Activated CD8-positive, alpha-beta memory T cell treated with anti-CD3 and anti-CD28 coated beads for 24 hours (primary cell): ENCODE measurements at places on chromosomes 6 and 20.
A peak's percentile ranks its signal among the peaks of the same experiment; 100 is the strongest.

- DNase-seq: no peak
Observed at GRCh38 chr6:129651291-129651691, 58.7 kb downstream of the ARHGAP18 start.

GRCh38 chr6:12873691-12874090 lies 157.1 kb downstream of the PHACTR1 start:
- no peak for DNase-seq

- no peak for DNase-seq
Observed at GRCh38 chr6:55088902-55089301, 85.4 kb upstream of the HCRTR2 start.

DNA sequence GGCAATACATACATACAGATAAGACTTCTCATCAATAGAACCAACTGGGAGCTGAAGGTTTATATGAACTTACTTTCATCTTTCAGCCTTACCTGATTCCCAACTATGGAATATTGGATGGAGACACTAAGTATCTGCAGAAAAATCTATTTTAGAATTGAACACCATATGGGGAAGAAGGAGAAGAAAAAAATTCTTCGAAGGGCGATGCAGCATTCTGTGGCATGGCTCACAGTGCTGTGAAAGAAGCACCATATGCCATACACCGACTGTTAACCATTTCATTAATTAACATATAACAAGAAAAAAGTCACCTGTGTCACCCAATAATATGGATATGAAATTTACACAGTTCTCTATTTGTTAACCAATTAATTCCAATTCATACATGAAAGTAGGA lies 1374.4 kb upstream of the MAP3K7 start:
- no peak for DNase-seq

DNA sequence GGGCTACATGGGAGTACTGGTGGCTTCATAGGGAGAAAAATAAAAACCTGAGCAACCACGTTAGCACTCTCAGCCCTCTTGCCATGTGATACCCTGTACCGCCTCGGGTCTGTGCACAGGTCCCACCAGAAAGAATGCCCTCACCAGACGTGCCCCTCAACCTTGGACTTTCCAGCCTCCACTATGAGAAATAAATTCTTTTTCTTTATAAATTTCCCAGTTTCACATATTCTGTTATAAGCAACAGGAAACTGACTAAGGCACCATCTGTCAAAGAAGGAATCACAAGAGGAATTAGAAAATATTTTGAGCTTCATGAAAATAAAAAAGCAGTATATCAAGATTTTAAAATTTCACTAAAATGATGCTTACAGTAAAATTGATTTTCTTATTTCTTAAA lies 168.4 kb upstream of the BMP5 start:
- no peak for DNase-seq

- DNase-seq: no peak
Observed at GRCh38 chr20:25000268-25000801, 7.8 kb upstream of the APMAP start.

- DNase-seq: no peak
Observed at GRCh38 chr6:122620902-122621301, 10.7 kb downstream of the PKIB start.

DNA sequence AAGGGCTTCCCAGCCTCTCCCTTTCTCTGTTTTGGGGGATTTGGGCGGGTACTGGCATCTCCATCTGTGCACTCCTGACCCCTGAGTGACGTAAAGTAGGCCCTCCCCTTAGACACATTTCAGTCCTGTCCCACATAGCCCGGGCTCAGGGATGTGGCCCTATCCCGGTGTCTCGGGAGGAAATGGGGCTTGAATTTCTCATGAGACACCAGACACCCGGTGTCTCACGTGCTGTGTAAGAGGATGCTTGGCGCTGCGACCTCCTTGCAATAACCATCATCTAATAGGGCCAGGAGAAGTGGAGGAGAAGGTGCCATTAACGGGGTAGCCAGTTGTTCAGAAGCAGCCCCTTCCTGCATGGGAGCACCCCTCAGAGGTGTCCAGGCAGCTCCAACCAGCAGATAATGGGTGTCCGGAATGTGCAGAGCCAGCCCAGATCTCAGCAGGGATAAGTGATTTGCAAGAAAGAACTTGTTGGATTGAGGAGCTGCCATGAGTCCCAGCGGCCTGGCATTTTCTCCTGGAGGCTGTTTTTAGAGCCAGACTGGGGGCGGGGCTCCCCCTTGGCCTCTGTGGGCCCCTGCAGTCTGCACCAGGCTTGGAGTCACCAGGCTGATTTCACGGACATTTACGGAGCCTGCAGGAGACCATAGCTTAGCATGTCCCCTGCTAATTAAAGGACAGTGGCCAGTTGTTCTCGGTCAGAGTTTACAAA lies 372.0 kb downstream of the PREX1 start:
- DNase-seq: no peak

DNA sequence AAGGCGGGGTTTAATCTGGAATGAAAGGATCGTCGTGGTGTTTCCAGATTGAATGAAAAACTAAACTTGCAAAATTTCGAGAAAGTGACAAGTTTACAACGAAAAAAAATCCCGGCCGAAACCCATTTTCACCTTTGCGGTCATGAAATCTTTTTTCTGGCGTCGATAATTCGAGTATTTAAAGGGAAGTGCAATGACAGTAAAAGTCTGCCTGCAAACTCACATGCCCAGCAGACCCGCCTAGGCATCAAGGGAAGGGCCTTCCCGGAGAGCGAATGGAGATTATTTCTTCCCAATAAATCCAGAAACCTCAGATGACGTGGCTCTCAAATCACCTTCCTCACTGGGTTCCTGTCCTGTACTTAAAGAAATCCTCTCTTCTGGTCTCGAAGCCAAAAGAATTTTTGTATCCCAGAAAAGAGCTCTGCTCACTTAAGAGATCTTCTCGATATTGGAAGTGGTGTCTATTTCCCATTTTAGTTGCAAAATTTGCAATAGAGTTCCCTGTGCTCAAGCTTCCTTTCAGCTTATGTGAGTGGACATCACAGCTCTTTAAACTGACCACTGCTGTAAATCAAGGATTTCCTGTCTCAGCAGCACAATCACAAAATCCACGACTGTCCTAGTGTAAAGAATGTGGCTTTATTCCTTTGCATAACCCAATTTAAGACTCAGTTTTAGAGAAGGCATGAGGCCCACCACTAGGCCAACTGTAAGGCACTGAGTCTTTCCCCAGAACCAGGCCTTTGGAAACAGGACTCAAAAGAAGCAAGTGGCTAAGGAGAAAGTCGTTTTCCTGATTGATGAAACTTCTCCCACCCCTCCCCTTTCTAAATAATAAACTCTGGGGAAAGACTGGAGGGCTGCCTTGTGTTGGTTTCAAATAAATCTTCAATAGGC lies 3.9 kb downstream of the OLIG3 start:
- no peak for DNase-seq

DNA sequence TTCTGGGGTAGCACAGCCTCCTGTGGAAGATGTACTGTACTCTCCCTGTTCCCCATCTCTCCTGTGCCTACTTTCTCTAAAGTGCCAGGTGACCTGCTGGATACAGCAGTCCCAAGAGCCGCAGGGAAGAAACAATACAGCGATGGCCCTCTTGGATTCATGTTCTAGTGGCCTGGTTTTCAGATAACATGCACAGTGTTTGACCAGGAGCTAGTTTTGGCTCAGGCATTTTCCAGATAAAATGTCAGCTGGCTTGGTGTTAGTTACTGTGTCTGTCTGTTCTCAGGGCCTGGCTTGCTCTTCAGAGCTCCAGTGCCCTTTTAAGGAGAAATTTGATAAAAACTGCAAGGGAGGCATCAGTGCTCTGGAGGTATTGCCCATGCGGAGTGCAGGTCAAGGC lies 41.3 kb downstream of the GABRR2 start:
- peak; percentile 0 for DNase-seq

DNA sequence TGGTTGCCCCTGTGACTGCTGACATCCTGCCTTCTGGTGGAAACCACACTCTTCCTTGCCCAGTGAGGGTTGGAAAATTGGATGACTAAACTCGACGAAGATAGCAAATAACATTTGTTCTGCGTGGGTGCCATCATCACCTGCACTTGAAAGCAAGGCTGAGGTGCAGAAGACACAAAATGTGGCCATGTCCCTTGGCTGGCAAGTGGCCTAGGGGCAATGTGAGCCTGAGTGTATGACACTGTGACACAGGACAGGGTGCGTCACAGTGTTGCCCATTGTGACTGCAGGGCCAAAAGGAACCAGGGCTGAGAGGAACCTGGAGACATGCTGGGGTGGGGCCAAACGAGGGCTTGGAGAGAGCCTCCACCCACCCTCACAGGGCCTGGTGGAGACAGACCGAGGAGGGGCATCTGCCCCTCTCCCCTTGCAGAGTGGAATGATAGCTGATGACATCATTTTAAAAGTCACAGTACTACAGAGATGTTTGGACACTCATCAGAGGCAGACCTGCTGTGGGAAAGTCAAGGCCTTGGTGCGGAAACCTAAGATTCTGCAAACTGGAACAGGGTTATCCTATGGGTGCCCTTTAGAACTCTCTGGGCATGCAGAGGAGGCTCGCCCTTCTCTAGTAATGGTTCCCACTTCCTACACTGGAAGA lies 12.8 kb upstream of the HLA-F start:
- DNase-seq: peak; percentile 59

DNA sequence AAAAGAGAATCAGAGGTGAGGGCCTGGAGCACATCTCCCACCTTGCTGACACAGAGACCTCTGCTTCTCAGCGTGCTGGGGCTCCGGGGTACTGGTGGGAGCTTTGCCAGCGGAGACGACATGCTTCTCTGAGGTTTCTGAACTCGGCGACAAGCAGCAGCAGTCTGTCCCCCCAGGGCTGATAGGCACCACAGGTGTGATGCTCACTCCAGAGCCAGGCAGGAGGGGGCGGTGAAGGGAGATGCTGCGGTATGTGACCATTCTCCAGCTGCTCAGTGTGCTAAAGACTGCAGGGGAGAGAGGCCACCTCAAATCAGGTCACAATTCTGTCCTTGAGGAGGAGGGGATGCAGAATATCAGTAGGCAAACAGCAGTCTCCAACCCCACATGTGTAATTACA lies 219.9 kb downstream of the ALDH8A1 start:
- DNase-seq: no peak

- DNase-seq: no peak
Observed at GRCh38 chr6:145705561-145705960, 29.8 kb downstream of the EPM2A start.

GRCh38 chr6:75458895-75459294 lies 34.7 kb downstream of the FILIP1 start:
- DNase-seq: no peak

- no peak for DNase-seq
Observed at GRCh38 chr6:22770054-22770453, 200.7 kb downstream of the HDGFL1 start.

GRCh38 chr6:122392564-122393350 lies 6.7 kb upstream of the HSF2 start:
- no peak for DNase-seq

DNA sequence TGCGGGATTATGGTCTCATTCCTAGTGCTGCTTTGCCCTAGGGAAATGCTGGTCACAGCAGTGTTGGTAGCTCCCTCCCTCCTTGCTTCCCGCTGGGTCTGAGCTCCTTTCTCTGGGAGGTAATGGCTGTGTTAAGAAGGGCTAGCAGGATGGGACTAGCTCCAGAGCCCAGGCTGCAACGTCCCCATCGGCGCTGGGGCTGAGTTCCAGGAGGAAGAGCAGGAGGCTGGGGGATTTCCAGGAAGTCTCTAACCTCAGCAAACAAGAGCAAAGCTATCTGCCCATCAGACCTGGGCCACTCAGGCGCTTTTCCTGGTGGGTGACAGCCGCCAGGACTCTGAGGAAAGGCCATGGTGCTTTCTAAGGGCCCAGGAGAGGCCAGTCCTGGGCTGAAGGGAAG lies 174.2 kb downstream of the DLL1 start:
- no peak for DNase-seq

- peak; percentile 67 for DNase-seq
Observed at GRCh38 chr6:32692019-32692418, 25.6 kb upstream of the HLA-DQB1 start.

DNA sequence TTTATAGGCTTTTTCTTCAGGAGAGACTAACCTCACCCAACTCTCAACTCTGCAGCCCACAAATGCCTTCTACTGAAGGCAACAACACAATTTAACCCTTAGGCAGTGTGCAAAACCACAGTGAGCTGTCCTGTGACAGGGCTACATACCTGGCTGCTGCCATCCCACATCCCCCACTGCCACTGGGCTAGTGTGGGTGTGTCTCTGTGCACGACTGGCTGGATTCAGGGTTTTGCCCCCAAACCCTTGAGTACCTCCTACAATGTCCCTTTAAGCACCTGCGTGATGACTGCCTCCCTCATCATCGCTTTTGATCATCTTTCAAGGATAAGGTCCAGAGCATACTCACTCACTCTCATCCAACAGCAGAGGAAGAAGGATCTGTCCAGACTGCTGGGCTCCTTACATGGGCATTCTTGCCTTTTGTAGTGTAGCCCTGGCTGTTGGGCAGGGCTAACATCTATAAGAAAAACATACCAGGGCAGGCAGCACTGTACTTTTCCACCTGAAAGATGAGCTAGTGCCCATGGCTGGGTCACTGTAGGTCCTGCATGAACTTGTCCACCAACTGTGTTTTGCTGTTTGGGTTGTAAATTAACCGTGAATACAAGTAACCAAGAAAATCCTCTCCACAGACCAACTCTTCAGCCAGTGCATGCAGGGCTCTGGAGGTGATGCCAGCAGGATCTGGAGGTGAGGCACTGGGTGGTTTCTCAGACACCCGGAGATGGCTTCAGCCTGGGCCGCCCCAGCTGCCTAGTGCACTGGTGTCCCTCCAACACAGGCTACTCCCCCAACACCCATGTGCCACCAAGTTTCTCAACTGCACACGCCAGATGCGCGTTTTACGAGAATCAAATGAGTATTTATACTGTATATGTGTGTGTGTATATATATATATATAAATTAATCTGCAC lies 45.2 kb downstream of the PLCG1 start:
- peak; percentile 52 for DNase-seq

DNA sequence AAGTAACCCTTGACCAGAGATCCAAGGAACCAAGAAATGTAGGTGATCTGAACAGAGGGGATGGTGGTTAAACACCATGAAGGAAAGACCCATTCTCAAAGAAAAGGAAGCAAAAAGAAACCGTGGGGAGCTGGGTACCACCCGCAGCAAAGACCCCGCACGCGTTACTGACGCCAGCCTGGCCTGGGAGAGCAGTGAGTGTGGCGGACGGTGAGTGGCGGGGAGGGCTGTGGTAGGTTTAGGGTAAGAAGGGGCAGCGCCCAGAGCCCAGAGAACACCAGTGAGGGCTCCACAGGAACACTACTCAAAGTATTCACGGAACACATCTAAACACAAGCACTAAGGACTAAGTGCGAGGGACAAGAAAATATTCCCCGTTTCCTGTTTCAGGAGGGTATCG lies 4.2 kb downstream of the GMEB2 start:
- DNase-seq: no peak

- no peak for DNase-seq
Observed at GRCh38 chr6:161486361-161487216, 212.7 kb upstream of the AGPAT4 start.

GRCh38 chr6:45420083-45420908 lies 42.6 kb upstream of the SUPT3H start:
- DNase-seq: peak; percentile 80

- no peak for DNase-seq
Observed at GRCh38 chr6:64969139-64969538, 737.9 kb downstream of the EYS start.

DNA sequence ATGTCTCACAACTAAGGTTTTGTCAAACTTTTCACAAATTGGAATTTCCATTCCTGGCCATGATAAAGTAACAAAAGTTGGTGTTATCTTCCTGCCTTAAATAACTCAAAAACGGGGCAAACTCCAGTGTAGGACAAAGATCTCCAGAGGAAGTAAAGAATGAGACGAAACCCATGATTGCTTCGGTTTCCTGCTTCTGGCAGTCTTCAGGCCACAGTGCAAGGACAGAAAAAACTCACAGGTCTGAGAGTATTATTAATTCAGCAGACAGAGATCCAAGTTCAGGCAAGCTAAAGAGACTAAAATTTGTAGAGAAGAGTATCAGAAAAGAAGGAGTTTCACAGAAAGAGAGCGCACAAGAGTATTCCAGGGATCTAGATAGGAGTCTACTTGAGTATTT lies 64.8 kb upstream of the RCAN2 start:
- DNase-seq: no peak
